AG09309 (cell line): ENCODE measurements at places on chromosomes 5 and 9.

GRCh38 chr9:124267271-124267807, 9.6 kb downstream of the NEK6 start:
- no peak for DNase-seq

DNA sequence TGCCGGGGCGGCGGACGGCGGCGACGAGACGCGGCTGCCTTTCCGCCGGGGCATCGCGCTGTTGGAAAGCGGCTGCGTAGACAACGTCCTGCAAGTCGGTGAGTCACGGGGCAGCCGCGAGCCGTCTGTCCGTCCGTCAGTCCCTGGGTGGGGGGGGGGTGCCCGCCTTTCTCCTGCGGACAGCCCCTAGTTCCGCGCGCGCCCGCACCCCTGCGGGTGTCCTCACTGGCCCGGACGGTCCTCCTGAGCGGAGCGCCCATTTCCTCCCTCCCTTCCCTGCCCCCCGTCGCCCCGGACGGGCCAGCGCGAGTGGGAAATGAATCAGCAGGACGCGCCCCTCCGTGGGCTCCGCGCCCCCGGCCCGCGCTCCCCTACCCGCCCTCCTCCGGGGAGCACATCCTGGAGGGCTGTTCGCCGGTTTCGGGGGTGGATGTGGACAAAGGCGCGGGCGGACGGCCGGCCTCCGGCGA, 828 bp downstream of the ZSWIM6 start:
- no peak for DNase-seq

GRCh38 chr9:134358662-134359319, 32.5 kb downstream of the RXRA start:
- DNase-seq: no peak

- no peak for DNase-seq
Observed at GRCh38 chr5:132182359-132183040, 45.2 kb downstream of the P4HA2 start.

GRCh38 chr5:166938071-166938470, 1353.4 kb upstream of the WWC1 start:
- DNase-seq: no peak

DNA sequence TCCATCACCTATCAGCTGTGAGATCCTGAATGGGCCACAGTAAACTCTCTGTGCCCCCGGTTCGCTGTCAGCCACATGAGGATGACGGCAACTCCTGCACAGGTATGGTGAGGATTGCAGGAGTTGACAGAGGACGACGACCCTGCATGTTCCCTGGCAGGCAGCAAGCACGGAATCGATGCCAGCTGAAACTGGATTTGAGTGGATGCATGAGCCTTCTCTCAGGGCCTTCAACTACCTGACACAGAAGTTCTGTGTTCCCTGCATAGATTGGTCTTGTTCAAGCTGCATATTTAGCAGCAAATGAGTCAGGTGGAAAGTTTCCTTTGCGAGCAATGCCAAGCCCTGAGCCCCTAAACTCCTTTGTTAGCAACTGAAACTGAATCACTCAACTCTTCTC, 69.6 kb upstream of the PTCH1 start:
- DNase-seq: no peak

DNA sequence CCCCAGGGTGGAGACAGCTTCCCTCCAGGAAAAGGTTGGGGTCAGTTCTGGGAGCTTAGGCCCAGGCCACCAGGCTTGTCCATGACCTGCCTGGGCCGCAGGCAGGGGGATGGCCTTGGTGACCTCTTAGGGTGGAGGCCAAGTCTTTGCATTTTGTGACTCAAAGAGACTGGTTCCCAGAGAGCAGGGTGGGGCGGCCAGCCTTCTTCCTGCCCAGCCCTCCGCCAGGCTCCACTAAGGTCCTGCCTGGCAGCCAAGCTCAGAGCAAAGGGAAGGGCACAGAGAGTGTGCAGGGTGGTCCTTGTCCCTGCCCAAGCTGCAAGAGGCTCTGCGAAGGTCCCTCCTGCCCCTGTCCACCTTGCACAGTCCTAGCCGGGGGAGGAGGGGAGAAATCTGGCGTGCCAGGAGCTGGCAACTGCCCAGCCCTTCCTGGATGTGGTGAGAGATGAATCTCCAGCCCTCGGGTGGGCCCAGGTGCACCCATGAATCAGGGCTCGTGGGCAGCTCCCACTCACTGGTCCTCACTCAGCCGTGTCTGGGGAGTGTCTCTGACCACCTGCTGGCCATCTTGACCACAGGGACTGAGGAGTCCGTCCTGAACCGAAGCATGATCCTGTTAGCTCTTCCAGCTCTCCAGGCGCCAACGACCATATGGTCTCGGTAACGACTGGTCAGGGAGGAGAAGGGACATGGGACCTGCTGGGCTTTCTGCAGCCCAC, 2.3 kb upstream of the PTGDS start:
- DNase-seq: no peak

GRCh38 chr5:135364421-135365262, 34.4 kb downstream of the MACROH2A1 start:
- DNase-seq: no peak

DNA sequence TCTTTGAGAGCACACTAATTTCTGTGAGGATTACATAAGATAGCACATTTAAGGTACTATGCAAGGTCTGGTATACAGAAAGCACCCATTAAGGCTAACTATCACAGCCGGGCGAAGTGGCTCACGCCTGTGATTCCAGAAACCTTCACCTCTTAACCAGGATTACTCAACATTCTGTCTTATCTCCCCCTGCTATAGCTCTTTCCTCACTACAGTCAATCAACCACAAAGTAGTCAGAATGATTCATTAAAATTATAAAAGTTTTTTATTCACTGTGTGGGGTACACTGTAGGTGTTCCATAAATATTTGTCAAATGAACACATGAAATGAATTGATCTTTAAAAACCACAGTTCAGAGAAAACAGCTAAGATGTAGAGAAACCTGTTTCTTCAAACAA, 48.7 kb downstream of the CHD1 start:
- no peak for DNase-seq

DNA sequence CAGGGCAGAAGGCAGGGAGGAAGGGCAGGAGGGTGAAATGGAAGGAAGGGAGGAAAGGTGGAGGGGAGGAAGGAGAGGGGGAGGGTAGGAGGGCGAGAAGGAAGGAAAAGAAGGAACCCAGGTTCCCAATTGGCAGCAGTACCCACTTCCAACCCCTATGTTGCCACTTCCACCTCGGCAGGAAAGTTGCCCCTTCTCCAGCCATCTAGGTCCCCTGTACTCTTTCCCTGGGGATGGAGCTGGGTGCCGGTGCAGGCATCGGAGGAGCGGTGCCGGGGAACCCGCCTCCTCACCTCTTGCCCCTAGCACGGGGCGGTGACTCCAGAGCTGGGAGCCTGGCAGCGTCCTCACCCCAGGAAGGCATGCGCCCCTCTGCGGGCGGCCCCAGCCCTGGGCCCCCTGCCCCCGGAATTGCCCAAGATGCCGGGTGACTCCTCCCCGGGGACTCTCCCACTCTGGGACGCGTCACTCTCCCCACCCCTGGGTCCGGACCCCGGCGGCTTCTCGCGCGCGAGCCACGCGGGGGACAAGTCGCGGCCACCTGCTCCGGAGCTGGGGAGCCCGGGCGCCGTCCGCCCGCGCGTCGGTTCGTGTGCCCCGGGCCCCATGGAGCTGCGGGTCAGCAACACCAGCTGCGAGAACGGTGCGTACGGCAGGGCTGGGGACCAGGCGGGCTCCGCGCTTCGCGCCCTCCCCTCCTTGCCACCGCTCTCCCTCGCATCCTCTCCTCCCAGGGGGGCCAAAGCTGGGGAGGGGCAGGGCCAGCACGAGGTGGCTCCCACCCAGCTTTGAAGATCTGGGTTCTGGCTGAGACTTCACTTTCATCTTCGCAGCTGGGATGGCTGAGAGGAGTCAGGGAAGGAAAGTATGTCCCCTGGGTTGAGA, at the start of gene NIPAL4:
NIPAL4 (plus strand) TSS at position 499 of the 885 bp plus-strand sequence; CDS start at position 607, 108 bp downstream.
- DNase-seq: no peak

DNA sequence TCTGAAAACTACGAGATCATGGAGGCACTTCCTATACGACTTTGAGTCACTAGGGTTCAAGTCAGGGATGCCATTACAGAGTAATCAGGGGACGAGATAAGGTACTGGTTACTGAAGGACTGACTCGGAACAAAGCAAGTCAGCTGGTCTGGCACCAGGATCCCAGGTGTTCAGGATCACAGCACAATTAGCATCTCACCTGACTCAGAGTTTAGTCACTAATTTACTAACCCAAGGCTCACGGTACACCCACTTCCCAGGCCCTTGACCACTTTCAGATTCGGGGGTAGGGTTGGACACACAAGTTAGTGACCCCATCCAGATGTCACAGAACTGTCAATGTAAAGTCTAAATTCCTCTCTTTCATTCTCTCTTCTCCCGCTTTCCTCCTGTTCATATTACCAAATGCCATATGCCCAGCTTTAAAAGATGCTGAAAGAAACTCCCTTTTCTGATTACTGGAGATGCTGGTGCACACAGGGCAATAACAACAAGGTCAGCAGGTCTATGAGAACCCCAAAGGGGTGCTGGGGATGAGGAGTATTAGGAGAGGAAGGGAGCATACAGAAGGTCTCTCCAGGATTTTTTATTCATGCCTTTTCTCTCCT, 657.8 kb downstream of the TLE1 start:
- DNase-seq: no peak

DNA sequence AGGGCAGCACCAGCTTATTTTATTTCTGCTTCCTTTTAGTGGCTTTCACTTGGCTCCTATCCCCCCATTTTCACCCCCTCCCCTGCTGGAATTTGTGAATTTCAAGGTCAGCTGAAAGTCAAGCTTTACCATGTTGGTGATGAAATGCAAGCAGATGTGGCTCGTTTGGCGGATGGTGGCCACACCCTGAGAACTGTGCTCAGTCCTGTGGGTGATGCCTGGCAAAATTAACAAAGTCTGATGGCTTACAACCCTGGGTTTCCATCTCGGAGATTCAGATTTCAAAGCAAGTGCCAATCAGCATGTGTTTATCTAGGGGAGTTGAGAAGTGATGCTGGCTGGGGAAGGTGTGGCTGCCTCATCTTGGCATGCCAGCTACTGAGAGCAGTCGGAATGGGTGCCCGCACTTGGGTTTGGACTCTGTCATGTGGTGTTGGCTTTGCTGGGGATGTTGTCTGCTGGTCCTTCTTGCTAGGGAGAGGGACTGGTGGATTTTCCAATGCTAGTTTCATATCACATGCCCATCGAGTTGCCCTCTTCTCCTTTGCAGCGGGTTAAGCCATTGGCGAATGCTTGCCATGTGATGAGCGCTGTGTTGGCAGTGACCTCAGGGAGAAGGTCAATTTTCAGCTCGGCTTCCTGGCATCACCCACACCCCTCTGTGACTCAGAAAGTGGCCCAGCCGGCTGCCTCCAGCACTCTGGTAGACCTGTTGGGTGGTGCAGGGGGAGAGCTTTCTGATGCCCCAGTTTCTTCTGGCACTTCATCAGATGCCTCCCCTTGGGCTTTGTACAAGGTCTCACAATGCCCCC, 77.0 kb upstream of the PITX1 start:
- no peak for DNase-seq

DNA sequence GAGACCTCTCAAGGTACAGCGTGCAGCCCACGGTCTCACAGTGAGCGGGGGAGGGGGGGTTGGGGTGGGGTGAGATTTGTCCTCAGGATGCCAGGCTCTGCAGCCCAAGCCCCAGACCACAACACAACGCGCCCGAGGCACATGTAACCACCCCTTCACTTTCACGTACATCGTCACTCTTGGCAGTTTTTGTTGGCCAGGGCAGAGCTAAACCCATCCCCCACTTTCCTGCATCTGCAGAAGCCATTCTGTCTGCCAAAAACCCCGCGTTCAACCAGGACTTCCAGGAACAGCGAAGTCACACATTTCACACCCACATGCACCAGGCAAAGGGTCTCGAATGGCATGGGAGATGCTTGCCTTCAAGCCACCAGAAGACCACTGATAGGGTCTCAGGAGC, 9.4 kb upstream of the SMIM23 start:
- no peak for DNase-seq

GRCh38 chr9:76462126-76462525, 3.1 kb downstream of the GCNT1 start:
- no peak for DNase-seq

DNA sequence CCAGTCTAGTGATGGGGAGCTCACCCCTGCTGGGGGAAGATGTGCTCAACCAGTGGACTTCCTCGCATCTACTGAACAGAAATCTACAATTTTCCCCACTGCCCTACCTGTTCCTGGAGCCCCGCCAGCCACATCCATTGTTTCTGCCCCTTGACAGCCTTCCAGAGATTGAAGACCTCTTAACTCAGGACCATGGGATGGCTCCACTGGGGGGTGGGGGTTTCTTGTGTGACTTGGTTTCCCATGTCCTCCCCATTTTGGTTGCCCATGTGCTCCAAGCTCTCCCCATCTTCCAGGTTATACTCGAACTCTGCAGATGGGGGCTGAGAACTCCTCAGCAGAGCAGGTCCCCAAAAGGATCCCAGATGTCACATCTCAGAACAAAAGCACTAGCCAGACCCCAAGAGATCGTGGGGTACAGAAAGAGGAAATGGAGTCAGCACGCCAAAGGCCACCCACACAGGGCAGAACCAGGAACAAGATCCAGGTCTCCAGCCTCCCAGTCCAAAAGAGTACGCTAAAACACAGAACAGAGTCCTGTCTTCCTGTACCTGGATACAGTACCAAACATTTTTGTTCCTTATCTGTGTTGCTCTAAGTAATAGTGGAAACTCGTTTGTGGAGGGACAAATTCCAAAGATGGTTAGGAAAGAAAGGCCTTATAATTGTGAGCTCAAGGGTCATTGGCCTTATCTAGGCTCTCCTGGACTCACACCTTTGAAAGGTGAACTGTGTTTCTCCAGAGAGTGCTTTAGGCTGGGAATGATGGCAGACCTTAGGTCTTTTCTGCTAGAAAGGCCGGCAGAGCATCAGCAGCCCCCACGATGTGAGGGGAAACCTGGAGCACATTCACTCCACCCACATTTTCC, 15.8 kb downstream of the CORO2A start:
- no peak for DNase-seq

DNA sequence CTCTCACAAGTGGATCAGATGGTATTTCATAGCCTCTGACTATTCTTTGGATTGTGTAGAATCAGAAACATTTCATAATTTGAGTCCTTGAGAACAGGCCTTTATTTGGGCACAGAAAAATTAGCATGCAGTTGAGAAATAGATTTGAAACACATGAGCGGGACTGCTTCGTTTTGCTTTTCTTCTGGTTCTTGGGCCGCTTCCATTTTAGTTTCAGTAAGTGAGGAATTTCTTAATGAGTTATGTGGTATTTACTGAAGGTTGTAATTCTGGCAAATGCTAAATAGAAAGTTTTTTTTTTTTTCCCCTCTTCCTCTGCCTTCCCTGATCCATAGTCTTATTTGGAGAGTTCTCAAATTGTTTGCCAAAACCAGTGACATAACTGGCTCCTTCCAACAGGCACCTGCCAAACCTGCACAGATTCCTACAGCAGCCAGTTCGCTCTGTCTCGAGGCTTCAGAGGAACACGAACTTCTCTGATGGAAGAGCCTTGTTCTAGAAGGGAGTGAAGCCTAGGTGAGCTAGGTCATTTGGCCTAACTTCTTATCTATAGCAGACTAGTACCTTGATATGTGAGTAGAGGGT, 71.2 kb upstream of the SLC28A3 start:
- no peak for DNase-seq
